Aorta (tissue), 5 donors: ENCODE measurements at places on chromosomes 3 and 15.

GRCh38 chr3:114928989-114929640, 218.0 kb downstream of the ZBTB20 start:
- no peak for DNase-seq

GRCh38 chr3:40211579-40211978, 97.9 kb upstream of the EIF1B start:
- DNase-seq = no peak

GRCh38 chr3:178236555-178237277, 299.5 kb upstream of the KCNMB2 start:
- no peak for DNase-seq

- no peak for DNase-seq
These were observed 354.2 kb upstream of the IL12A start for GRCh38 chr3:159634483-159634882.

DNA sequence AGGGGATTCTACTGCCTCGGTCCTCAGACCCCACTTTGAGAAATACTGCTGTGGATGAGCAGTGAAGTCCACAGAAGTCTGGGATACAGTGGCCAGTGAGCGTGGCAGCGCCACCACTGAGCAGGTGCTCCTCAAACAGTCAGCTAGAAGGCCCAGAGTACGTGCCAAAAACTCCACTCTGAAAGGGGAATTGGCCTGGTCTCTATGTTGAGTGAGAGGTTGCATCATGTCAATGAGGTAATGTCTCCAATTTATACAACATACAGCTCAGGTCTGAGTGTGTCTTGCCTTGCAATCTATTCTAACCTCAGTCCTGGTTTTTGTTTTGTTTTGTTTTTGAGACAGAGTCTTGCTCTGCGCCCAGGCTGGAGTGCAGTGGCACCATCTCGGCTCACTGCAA, 53.3 kb upstream of the ETV5 start:
- peak; percentile 55 for DNase-seq

DNA sequence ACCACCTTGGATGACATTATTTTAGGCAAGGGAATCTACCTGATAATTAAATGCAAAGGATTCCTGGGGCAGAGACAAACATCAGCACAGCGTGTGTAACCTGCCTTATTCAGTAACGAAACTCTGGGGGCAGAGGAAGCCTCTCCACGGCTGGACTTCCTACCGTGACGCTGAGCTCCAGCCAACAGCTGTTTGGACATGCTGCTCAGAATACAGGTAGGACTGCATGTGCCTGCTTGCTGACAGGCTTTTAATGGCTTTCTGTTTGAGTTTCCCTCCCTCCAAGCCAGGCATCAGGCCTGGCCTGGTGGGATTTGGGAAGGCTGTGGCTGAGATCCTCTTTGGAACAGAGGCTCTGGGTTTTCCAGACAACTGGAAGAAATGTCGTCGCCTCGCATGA, 150.6 kb downstream of the ADAMTS17 start:
- no peak for DNase-seq

DNA sequence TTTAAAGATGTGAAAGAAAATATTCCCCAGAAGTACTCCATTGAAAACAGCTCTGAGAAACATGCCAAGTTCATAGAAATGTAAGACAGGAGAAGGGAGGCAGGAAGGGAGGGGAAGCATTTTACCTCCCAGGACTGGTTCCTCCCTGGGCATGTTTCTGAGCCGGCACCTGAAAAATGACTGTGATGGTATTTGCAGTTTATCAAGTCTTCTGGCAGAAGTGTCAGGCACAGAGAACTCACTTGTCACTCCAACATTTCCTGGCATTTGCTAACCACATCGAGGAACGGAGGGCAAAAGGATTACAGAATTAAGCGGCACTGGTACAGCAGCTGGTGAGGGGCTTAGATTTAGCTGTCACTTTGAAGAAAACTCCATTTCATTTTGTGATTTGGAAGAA, 1054.0 kb downstream of the TUSC7 start:
- no peak for DNase-seq

- no peak for DNase-seq
These were observed 15.8 kb upstream of the ABTB1 start for GRCh38 chr3:127656906-127657305.

DNA sequence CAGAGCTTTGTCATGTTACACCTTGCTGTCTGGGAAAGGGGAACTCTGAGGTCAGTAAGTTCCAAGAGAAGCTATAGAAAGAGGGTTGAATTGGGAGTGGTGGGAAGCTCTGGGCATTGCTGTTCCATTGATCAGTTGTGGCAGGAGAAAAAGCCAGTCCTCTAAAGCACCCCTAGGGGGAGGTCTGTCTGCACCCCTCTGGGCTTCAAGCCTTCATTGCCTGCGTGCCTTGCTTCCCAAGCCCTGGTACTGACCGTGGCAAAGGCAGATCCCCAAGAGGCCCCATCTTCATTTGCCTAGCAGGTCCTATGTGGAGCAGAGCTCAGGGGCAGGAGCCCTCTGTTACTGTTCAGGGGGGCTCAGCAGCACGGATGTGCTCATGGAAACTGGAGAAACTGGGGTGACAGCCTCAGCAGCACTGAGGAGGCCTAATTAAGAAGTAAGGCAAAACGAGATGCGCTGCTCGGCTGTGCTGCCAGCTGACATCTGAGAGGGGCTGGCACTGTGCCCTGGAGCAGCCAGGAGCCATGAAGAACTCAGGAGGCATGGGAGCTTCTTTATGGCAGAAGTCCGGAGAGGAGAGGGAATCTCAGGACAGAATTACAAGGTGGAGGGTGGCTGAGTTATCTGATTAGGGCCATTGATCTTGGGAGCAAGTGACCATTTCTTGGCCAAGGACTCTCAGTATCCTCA, 270.9 kb downstream of the RPLP1 start:
- DNase-seq = no peak

DNA sequence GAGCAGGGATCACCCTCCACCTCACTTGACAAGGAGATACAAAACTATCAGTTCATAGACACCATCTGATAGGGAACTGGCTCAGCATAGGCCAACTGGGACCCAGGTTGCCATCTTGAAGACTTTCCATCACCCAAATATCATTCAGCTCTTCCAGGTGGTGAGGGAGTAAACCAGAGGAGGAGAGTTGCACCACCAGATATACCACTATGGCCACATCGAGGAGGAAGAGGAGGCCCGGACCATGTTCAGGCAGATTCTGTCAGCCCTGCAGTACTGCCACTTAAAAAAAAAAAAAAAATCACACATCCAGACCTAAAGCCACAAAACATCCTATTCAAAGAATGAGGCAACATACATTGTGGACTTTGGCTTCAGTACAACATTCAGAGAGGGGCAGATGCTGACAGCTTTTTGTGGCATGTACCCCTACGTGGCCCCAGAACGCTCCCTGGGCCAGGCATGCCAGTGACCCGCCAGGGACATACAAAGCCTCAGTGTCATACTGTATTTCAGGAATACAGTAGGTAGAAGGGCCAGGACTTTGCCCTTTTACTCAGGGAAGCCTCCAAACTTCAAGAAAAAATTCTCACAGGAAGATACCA, 18.4 kb upstream of the EMC3 start:
- no peak for DNase-seq

- no peak for DNase-seq
These were observed 75.7 kb downstream of the LRRK1 start for GRCh38 chr15:100994597-100995446.

DNA sequence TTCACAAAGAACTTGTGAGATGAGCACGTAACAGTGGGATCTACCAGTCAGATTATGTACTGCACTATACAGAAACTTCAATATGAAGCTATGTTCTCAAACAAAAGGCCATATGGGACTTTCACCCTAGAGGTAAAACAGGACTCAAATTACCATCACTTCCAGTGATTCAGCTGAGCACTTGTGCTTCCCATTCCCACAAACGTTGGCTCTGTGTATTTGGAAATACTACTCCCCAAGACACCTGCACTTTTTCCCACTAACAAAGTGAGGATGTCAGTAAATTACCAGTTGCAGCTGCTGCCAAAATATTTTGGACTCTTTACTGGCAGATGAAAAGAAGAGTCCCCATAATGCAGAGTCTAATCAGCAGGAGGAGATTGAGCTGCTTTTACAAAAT, 1570.1 kb downstream of the SI start:
- no peak for DNase-seq

- no peak for DNase-seq
These were observed 773.1 kb upstream of the NR2F2 start for GRCh38 chr15:95557226-95558046.
